ENCODE measurements at places on chromosomes 6 and 20.

GRCh38 chr6:21051777-21052176 is 517.5 kb downstream of the CDKAL1 start:
- DNase-seq = no peak

DNA sequence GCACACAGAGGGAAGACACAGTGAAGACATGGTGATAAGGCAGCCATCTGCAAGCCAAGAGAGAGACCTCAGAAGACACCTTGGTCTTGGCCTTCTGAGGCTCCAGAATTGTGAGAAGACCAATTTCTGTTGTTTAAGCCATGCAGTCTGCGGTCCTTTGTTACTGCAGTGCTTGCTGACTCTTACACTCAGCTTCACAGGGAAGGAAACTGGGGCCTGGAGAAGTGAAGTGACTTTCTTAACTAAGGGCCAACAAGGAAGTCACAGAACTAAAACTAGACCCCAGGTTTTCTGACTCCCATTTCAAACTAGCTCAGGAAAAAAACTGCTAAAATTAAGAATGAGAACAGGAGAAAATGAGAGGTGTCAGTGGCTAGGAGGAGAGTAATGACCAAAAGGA is 74.3 kb downstream of the TNFRSF21 start:
- DNase-seq = no peak

- no peak for DNase-seq
These were observed 27.4 kb downstream of the UBE3D start for GRCh38 chr6:83038246-83038645.

GRCh38 chr6:14083751-14084150 is 33.8 kb upstream of the CD83 start:
- DNase-seq = no peak

DNA sequence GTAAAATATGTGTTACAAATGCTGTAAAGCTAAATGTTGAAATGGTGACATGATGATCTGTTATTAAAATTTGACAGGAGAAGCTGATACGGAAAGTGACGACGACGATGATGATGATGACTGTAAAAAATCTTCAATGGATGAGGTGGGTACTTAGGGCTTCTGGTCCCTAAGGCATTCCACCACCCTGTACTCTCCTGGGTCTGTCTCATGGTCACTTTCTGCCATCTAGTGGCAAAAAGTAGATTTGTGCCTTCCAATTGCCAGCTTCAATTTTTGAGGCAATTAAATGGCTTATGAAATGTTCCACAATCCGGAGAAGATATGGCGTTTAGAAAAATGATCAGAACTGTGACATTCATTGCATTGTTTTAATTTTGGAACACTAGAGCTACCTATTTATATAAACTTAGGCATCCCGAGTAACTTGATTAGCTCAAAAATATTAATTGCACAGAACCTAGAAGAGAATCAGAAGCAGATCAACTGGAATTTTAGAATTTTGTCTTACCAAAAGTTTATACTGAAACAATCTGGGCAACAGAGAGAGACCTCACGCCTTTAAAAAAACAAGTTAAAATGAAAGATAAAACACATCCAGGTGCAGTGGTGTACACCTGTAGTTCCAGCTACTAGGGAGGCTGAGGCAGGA is 346.5 kb upstream of the PLCB4 start:
- DNase-seq = no peak

DNA sequence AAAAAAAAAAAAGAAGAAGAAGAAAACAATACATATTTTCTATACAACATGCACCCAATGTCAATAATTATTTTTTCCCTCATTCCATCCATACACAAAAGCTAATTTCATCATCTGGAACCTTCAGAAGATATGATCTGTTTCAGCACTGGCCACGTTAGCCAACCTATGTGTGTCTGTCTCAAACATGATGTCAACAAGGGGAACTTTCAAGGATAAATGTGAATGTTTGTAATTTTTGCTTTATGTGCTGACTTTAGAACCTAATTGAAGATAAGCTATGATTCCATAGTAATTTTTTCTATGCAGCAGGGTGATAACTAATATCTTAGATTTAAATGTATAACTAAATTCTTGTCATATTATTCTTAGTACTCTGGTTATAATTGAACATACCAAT is 37.9 kb downstream of the IPCEF1 start:
- no peak for DNase-seq

Measured in GM12892 (cell line).